Prostate gland (tissue), 2 donors: ENCODE measurements at places on chromosomes 4 and X. TPM values are rescaled to one million over a fixed set of nuclear protein-coding genes. Genes with fewer than 3 reads are reported as not detected.
A peak's percentile ranks its signal among the peaks of the same experiment; 100 is the strongest.

PCYT1B gene
- 6.9 TPM for total RNA-seq

YY2 gene
- total RNA-seq: 0.82 TPM

GRCh38 chrX:40773809-40774208 lies 38.5 kb upstream of the MED14 start:
- no peaks in the 10 kb centered on the region for H3K4me1 ChIP-seq
- DNase-seq: no peak
- H3K27ac ChIP-seq: no peak overlapping the region
- H3K36me3 ChIP-seq: no peaks in the 10 kb centered on the region

TMSB15A gene
- total RNA-seq: 15.7 TPM

GRCh38 chr4:78781924-78782323 lies 5.8 kb downstream of the BMP2K start:
- DNase-seq: no peak
- no peak overlapping the region for H3K27ac ChIP-seq
- no peak overlapping the region for H3K4me3 ChIP-seq

DNA sequence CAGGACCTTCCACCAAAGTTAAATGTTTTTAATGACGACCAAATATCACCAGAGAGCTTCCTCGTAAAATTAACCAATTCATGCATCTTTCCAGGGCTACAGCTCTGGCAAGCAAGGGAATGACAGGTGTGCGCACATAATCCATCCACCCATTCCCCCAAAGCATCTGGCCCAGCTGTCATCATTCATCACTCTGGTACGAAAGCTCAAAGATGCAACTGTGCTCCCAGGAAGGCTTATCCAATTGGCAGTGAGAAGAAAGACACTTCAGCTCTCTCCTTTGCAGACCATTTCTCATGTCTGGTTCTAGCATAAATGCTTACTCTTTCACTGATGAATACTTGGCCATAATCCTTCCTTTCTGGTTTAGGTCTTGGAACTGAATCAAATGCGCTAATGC lies 139.2 kb downstream of the NSUN7 start:
- H3K27ac ChIP-seq: no peak overlapping the region
- no peak overlapping the region for H3K4me3 ChIP-seq
- DNase-seq: no peak

OTOP1 gene
- total RNA-seq: not detected

GRCh38 chr4:140450352-140450751 lies 22.9 kb upstream of the CLGN start:
- no peaks in the 10 kb centered on the region for H3K36me3 ChIP-seq
- no peak overlapping the region for H3K27ac ChIP-seq
- no peaks in the 10 kb centered on the region for H3K27me3 ChIP-seq
- DNase-seq: peak; percentile 61
- no peak overlapping the region for H3K4me3 ChIP-seq
- peaks cover 5% of the 10 kb centered on the region for H3K4me1 ChIP-seq

DDX53 gene
- total RNA-seq: not detected

GRCh38 chrX:4925911-4926310 lies 1212.5 kb upstream of the PRKX start:
- H3K27ac ChIP-seq: no peak overlapping the region
- H3K4me3 ChIP-seq: no peak overlapping the region
- no peaks in the 10 kb centered on the region for H3K36me3 ChIP-seq
- no peaks in the 10 kb centered on the region for H3K4me1 ChIP-seq
- H3K27me3 ChIP-seq: no peaks in the 10 kb centered on the region

DNA sequence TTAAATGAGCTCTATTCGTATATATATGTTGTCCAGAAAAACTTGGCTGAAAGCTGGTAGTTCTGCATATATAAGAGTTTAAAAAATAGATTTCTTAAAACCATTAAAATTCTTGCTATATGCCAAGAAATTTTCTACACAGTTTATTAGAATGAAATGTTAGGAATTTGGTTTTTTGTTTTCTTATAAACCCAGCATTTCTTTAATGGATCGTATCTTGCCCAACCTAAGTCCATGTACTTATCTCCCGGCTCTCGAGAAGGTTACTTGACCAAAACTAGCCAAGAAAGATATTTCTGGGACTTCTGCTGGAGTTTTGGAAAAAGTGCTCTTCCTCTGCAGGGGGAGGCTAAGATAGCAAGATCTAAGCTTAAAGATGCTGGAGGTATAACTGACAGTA lies 4.7 kb upstream of the ASB5 start:
- no peak overlapping the region for H3K4me3 ChIP-seq
- H3K27ac ChIP-seq: no peak overlapping the region
- no peaks in the 10 kb centered on the region for H3K27me3 ChIP-seq
- H3K36me3 ChIP-seq: no peaks in the 10 kb centered on the region
- no peaks in the 10 kb centered on the region for H3K4me1 ChIP-seq

GRCh38 chr4:150206265-150206664 lies 128.0 kb downstream of the DCLK2 start:
- H3K4me3 ChIP-seq: no peak overlapping the region
- no peak for DNase-seq
- H3K36me3 ChIP-seq: no peaks in the 10 kb centered on the region
- no peaks in the 10 kb centered on the region for H3K27me3 ChIP-seq
- H3K4me1 ChIP-seq: no peaks in the 10 kb centered on the region

DNA sequence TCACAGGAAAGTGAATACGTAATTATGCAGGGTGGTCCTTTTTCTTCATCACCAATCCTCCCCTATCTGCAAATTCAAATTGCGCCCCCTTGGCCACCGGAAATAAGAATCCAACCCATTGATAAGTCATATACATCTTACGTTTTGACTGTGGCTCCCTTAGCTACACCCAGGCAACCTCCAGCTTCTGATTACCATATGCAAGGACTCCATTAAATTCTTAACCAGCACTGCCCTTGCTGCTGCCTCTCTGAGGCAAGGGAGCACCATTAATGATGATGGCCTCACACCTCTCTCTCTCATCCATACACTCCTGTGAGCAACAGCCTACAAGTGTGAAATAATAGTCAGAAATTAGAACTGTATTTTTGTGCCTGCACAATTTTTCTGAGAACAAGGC lies 106.0 kb upstream of the NOCT start:
- DNase-seq: no peak
- peaks cover 13% of the 10 kb centered on the region for H3K4me1 ChIP-seq
- H3K27ac ChIP-seq: peak overlapping the region; percentile 80
- no peaks in the 10 kb centered on the region for H3K36me3 ChIP-seq

- no peaks in the 10 kb centered on the region for H3K36me3 ChIP-seq
- no peak overlapping the region for H3K27ac ChIP-seq
- H3K4me1 ChIP-seq: no peaks in the 10 kb centered on the region
- no peaks in the 10 kb centered on the region for H3K27me3 ChIP-seq
- no peak overlapping the region for H3K4me3 ChIP-seq
Observed at GRCh38 chr4:21900211-21900610, 48.4 kb downstream of the KCNIP4 start.
